ENCODE measurements at places on chromosomes 4 and X. TPM values are rescaled to one million over a fixed set of nuclear protein-coding genes. Genes with fewer than 3 reads are reported as not detected.
A peak's percentile ranks its signal among the peaks of the same experiment; 100 is the strongest.

- no peaks in the 10 kb centered on the region for H3K27me3 ChIP-seq
- H3K27ac ChIP-seq = no peak overlapping the region
- DNase-seq = no peak
- no peaks in the 10 kb centered on the region for H3K4me1 ChIP-seq
- no peak overlapping the region for H3K4me3 ChIP-seq
Measured at GRCh38 chr4:158578476-158578875, 56.8 kb downstream of the RXFP1 start.

DNA sequence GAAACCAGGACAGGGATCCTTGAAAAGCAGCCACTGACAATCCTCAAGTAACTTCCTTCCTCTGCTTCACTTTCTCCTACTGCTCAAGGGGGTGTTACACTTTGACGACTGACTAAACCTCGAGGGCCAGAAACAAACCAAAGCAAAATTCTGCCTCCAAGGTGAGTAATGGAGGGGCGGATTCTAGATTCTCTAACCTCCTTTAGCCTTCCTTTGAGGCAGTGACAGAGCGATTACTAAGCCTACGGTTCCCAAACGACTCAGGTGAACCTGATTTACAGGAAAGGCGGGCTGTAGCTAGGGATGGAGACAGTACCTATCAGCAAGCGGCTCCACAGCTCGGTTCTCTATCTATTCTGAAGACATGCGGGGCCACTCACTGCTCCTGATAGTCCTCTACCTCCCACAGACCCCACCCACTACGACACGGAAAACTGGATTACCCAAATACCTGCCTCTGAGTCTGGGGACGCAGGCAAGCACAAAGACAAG, 487 bp downstream of the TBCK start:
- no peaks in the 10 kb centered on the region for H3K36me3 ChIP-seq
- DNase-seq = no peak
- H3K27ac ChIP-seq = peak overlapping the region; percentile 94
- H3K4me1 ChIP-seq = peaks cover 26% of the 10 kb centered on the region
- H3K4me3 ChIP-seq = peak overlapping the region; percentile 75

DNA sequence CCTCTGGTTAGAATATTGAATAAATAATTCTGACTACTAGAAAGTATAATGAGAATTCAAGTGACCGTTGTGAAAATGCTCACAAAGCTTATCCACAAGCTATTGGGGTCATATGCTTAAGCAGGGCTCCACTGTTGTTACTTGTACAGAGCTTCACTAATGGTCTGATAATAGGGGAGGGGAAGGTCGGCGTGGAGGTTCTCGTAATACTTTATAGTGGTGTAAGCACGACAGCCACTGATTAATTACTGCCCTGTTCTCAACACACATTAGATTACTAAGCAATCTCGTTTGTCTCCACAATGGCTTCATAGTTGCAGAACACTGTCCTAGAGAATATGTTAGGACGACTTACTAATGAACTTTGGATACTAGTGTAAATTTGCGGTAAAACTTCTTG, 11.6 kb downstream of the UNC5C start:
- no peak overlapping the region for H3K27ac ChIP-seq
- H3K4me3 ChIP-seq = no peak overlapping the region
- no peaks in the 10 kb centered on the region for H3K36me3 ChIP-seq
- H3K4me1 ChIP-seq = no peaks in the 10 kb centered on the region

- H3K4me3 ChIP-seq = no peak overlapping the region
- no peak overlapping the region for H3K27ac ChIP-seq
- DNase-seq = no peak
Measured at GRCh38 chr4:183846951-183847350, 58.2 kb upstream of the STOX2 start.

GRCh38 chr4:24704149-24704548, 91.2 kb upstream of the SOD3 start:
- no peak for DNase-seq
- H3K4me1 ChIP-seq = no peaks in the 10 kb centered on the region
- no peak overlapping the region for H3K27ac ChIP-seq
- no peaks in the 10 kb centered on the region for H3K36me3 ChIP-seq
- H3K4me3 ChIP-seq = no peak overlapping the region

Gene PPEF1
- total RNA-seq = not detected
